Left kidney (tissue), 8 donors: ENCODE measurements at places on chromosomes 3 and 15.

- no peak for DNase-seq
Observed at GRCh38 chr3:172692751-172693338, 18.0 kb downstream of the NCEH1 start.

GRCh38 chr15:66231394-66232266, 21.9 kb downstream of the MEGF11 start:
- no peak for DNase-seq

DNA sequence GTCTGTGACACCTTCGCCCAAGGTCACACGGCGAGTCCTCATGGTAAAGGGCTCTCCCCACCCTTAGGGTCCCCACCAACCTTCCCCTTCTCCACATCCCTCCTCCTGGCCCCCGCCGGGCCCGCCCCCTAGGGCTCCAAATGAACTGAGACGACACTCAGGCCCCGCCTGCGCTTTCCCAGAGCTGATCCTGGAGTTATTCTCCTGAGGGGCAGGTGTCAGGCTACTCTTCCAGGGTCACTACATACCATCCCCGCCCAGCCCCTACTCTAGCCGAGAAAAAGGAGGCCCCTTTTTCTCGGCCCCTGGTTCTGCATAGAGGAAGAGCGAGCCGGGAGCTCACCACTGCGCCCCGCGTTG, 292 bp downstream of the USP4 start:
- DNase-seq: no peak

- no peak for DNase-seq
Observed at GRCh38 chr15:73818308-73818985, 54.9 kb upstream of the TBC1D21 start.

- no peak for DNase-seq
Observed at GRCh38 chr3:20051123-20051806, 11.0 kb downstream of the KAT2B start.

DNA sequence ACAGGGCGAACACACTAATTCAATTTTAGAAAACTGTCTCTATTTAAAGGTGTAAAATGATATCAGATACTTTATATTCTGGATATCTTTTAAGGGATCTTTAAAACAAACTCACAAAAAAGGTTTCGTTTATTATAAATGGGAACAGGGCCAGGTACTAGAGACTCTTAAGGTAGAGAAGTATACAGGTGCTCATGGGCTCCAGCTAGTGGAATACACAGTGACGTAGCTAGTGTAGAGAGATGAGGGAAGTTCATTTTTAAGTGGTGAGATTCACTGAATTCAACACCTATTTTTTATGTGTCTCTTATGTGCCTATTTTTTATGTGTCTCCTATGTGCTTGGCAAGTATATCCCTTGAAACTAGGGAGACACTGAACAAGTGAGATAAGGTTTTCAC, 132.7 kb upstream of the FAM3D start:
- DNase-seq: no peak

DNA sequence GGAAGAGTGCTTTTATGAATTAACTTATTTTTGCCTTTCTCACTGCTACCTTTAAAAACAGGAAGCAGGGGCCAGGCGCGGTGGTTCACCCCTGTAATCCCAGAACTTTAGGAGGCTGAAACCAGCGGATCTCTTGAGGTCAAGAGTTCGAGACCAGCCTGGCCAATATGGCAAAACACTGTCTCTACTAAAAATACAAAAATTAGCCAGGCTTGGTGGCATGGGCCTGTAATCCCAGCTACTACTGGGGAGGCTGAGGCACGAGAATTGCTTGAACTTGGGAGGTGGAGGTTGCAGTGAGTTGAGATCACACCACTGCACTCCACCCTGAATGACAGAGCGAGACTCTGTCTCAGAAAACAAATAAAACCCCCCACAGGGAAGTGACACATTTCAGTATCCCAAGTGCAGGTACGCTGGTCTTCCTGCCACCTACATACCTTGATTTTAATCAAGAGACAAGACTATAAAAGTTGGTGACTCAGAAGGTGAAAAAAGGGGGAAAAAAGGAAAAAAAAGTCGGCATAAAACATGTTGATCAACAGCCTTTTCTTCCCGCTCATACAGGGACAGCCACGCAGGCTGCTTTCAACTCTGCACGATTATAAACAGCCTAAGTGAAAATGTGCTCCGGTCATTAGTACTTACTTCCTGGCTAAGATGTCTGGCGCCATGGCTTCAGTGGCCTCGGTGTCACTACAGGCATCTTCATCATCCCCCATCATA, 18.8 kb downstream of the PPP1R2 start:
- DNase-seq: no peak

- no peak for DNase-seq
Observed at GRCh38 chr3:117674321-117674720, 964.7 kb downstream of the TUSC7 start.

DNA sequence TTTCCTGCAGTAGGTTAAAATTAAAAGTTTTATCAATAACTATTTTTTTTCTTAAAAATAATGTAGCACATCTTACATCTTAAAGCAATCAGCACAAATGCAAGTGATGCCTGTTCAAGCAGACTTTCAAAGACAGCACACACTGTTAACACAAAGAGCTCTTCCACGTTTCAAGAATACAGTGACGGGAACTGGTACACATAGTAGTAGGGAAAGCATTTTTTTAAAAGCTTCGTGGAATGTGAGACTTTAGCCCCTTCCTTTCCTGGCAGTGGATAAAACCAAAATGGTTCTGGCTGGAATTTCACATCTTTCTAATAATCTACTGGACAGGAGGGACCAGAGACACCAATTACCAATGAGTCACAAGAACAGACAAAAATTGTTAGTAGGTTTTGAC, 33.5 kb upstream of the SLC2A2 start:
- DNase-seq: no peak

DNA sequence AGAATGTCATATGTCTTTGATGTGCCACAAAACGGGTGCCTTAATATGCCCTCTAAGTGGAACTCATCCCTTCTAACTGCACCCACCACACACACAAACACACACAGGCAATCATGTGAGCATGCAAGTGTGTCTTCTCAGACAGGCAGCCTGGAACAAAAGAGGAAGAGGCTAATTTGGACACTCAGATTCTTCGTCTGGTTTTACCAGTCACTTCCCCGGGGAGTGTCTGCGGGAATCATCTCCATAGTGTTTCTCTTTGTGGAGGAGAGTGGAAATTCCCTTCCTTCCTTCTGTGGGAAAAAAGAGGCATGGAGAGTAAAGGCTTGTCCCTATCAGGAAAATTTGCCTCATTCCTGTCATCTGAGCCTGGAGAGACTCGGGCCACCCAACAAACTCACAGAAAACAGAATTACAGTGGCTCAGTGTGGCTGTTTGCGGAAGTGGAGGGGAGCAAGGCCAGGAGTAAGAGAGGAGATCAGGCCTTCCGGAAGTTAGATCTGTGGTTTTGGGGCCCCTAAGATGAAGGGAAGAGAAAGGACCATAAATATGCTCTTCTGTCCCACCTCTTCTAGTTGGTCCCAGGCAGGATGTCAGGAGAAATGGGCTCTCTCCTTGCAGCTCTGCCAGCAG, 212.6 kb upstream of the SEMA6D start:
- DNase-seq: no peak

DNA sequence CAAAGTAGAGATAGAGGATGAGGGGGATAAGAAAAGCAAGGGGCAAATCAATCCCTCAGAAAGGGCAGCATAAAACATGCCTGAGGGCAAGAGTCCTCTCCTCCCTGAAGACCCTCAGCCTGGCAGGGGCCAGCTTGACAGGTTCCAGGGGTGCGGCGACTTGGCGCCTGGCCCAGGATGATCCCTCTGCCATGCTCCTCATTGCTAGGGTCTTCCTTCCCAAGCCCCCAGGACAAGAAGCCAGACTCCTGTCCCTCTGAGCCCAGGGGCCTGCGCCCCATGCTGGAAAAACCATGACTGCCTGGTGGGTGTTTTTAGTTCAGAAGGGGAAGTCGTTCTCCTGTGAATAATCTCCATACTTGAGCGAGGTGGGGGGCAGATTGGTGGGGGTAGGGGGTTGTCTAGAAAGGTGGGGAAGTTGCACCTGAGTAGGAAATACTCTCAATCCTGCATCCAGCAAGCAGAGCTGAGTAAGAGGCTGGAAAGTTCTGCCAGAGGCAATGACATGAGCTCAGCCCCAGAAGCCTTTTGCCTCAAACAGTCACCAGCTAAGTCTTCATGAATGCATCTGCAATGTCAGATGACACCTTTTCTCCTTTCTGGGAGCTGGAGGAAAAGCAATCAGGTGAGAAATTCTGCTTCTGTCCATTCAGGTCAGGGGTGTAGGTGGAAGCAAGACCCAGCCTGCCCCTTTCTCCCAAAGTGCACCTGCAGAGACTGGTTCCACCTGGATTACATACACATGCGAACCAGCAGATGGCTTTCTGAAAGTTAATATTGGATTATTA, 18.3 kb downstream of the SLC12A8 start:
- DNase-seq: no peak

DNA sequence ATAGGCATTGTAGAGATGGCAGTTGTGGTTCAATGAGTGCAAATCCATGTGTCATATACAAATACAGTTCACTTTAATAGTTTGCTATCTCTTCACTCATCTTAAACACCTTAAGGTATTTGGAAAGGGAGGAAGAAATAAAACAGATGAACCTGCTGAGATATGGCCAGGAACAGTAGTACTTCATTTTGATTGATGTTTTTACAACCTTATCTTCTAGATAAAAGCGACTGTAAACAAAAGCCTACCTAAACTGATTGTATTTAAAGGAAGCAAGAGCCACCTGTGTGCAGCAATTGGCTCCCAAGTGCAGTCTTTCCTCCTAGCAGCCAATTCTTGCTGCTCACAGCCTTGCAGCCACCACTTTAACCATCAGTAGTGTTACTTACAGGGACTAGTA, 217.7 kb downstream of the CDIN1 start:
- no peak for DNase-seq

DNA sequence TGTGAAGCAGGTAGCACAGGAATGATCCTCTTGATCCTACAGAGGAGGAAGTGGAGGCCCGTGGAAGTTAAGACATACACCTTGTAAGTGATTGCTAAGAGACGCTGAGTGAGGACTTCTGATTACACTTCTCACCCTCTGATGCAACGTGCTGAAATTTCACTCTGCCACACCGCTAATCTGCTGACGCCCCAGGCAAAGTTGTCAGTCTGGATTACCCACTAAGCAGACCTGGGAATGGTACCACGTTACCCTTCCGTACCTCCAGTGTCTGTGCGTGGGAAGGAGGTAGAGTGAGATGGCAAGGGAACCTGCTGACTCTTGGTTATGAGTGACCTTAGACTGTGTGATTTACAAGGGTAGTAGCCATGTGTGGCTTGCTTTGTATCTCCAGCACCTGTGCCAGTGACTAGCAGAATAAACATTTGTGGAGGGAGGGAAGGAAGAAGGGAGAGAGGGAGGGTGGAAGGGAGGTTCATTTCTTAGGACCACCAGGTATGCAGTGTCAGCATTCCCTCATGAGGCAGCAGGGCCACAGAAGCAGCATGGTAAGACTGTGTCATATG, 115.0 kb downstream of the ALDH1A2 start:
- DNase-seq: peak; percentile 13

DNA sequence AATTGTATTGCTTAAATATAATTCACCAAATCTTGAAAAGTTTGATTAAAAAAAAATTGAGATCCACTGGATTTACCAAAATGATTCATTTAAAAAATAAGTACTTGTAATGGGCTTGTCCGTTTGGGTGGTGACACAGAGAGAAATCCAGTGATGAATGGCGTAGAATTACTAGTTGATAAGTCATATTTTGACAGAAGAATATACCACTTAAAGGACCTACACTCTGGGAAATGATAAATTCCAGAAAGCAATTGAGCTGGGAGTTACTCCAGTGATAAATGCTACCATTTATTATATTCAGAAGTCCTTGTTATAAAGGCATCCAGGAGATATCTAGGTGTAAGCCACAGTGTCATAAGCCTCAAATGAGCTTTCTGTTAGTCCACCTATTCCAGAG, 141.8 kb upstream of the CFAP20DC start:
- DNase-seq: no peak

DNA sequence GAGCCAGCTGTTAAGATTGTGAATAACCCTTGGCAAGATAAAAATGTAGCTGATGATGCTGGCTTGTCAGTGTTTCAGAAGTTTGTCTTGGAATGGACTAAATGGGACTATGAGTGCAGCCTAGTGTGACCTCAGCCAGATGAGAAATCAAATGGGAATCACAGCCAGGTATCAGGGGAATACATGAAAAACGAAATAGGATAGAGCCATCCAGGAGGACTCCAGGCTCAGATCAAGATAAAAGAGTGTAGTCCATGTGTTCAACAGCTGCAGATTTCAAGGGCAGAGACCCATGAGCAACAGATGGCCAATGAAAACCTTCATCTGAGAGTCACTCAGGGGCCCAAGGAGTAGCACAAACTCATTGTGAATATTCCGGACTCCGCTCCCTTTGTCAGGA, 1080.9 kb upstream of the CADM2 start:
- no peak for DNase-seq

GRCh38 chr15:99582508-99582960, 16.8 kb downstream of the MEF2A start:
- no peak for DNase-seq

DNA sequence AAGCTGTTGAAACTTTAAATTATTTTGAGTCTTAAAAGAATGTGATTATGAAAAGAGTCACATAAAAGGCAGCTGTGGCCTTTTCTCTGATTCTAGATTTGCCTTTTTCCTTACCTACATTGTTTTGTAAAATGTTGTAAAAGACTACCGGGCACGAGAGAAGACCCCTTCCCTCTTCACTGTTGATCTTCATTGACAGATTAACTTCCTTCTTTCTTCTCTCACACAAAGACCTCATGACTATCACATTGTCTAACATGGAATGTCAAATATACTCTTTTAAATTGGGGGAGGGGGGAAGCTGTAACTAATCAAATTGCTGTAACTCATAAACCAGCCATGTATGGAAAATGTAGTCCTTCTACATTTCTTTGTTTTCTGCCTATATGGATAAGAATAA, 68.3 kb downstream of the OCA2 start:
- DNase-seq: no peak

DNA sequence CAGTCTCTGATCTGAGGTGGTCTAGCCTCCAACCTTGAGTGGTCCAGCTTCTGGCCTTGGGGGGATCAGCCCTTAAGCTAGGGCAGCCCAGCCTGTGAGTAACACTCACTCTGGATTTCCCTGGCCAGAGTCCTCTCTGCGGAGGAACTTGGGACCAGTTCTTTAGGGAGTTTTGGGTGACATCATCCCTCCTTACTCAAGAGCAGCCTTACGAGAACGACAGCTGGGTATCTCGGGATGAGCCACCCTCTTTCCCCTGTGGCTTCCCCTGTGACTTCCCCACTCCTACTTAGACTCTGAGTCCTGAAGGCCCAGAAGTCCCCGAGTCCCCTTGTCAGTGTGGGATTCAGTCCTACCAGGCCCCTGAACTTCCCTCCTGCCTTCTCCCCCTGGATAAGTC, 10.2 kb upstream of the PLXND1 start:
- no peak for DNase-seq

DNA sequence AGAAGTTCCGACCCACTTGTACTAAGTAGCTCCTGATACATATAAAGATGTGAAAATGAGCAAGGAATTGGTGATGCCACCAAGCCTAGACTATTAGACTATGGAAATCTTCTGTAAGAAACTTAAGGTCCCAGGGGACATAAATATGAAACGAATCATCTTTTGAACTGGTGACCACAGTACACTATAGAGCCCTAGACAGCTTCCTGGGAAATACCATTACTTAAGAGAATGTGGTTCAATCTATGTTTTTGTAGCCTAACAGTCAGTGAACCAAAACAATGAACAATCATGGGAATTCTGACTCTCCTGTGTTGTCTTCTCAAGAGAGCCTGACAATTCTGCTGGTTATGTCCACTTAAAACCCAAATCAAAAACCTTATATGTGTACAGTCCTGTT, 191.6 kb downstream of the GREM1 start:
- no peak for DNase-seq
